Aorta (tissue), 5 donors: ENCODE measurements at places on chromosomes 2 and 18. TPM values are rescaled to one million over a fixed set of nuclear protein-coding genes. Genes with fewer than 3 reads are reported as not detected.

DNA sequence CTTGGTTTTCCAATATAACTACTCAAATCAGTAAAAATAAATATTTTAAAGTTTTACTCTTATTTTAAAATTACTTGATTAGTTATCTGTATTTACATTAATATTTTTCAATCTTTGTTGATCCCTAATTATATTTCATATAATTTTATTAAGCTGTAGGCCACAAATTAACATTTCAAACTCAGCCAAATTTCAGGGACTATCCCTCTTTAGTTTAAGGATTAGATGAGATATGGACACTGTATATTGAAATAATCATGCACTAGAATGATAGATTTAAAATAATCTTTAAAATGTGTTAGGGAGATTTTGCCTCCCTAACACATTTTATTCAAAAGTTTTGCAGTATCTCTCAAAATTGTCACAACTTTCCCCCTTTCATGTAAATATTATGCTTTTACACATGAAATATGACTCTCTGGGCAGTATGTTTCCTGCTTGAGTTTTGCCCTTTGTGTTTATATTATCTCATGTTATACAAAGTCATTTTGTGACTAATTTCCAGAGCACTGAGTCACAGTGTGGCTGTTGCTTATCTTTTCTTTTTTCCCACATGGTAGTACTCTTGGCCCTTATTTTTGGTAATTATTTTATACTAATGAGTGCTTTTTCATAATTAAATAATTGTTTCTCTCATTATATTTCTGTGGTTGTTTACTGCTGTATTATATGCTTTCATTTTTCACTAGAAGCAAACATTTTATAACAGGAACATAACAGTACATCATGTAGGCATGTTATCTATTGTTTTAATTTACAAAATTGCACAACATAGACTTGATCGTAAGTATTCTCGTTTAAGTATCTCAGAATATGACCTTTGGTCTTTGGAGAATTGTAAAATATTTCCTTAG, 1.2 kb downstream of the TFPI start:
- DNase-seq, result no peak

- no peak for DNase-seq
Measured at GRCh38 chr2:160310118-160310828, 110.2 kb upstream of the ITGB6 start.

Gene PUS10
- total RNA-seq, result 5.5 TPM

GRCh38 chr18:42520138-42520537, 565.1 kb downstream of the PIK3C3 start:
- DNase-seq, result no peak

Gene STPG4
- 0.75 TPM for total RNA-seq

DNA sequence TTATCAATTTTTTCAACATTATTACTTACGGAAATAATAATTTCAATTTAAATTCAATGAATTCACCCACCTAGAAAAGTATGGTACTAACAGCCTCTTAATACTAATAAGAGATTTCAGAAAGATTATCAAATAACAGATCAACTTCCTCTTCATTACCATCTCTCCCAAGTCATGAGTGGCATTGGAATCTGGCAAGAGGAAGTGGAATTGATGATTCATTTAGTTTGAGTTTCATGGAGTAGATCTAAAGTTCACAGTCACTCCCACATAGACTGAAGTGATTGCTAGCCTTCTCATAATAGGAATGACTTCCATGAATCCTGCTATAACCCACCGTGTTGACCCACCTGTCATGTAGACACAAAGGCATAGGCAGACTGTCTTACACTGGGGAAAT, 77.7 kb upstream of the WDR75 start:
- DNase-seq, result no peak

Gene HOXD8
- 11.5 TPM for total RNA-seq

GRCh38 chr2:65057391-65058052, 1.3 kb downstream of the CEP68 start:
- DNase-seq, result no peak

Gene EGR4
- not detected for total RNA-seq

Gene G6PC2
- total RNA-seq, result 0.23 TPM

DNA sequence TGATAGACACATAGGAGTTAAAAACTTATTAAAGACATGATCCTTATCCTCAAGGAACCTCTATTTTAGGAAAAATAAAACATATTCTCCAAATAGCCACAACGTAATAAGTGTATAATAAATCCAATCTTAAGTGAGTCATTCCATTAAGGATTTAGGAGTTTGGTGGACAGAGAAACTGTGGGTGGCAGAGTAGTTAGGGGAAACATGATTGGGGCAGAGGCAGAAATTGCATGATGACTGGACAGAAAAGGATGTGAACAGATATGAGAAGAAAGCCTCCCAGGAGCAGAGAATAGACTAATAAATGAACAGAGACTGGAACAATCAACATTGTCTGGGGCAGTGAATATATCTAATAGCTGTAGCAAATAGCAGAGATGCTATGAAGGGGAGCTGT, 48.1 kb upstream of the SIGLEC15 start:
- DNase-seq, result no peak

Gene WDR7
- 32.7 TPM for total RNA-seq

Gene UCN
- 2.2 TPM for total RNA-seq

Gene ELOA2
- total RNA-seq, result not detected

DNA sequence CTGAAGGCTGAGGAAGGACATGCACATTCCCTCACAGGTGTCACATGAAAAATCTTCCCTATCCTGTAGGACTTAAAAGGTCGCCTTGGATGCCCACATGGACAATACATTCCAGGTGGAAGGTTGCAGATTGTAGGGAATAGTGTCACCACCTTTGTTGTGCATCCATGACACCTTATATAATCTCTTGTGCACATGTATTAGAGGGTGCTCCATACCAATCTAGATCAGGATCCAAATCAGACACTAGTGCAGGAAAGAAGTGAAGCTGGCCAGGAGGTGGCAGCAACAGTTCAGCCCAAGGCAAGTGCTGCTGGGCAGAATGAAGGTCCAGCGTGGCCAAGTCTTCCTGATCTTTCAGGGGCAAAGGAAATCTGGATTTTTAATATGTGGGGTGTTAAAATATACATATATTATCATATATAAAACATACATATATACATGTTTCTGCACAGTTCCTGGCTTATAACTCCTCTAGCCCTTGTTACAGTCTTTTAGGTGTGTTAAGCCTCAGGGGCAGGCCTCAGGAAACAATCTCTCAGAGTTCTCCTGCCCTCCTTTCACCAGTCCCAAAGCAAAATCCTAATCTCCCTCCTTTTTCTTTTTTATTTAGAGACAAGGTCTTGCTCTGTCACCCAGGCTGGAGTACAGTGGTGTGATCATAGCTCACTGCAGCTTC, 16.6 kb downstream of the NIF3L1 start:
- DNase-seq, result peak; percentile 79

GRCh38 chr2:160510617-160511016, 17.0 kb upstream of the RBMS1 start:
- DNase-seq, result no peak

DNA sequence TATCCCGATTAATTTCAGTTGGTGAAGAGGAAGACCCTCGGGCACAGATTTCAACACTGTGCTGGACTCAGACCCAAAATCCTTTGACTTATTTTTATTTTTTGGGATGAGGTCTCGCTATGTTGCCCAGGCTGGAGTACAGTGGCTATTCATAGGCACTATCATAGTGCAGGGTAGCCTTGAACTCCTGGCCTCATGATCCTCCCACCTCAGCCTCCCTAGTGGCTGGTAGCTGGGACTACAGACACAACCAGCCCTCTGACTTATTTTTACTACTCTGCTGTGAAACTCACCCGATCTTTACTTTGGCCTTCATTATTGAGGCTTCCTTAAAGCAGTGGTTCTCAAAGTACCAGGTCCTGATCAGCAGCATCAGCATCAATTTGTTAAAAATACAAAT, 18.2 kb upstream of the ADAM17 start:
- no peak for DNase-seq
